ENCODE measurements at places on chromosomes 5 and 9.
A peak's percentile ranks its signal among the peaks of the same experiment; 100 is the strongest.

GRCh38 chr9:131253891-131254491 lies 22.3 kb downstream of the FAM78A start:
- DNase-seq: no peak

GRCh38 chr5:150778517-150779396 lies at the start of gene SMIM3:
Gene SMIM3, plus strand, starts transcription at chr5:150778757. Its CDS starts 16,684 bp downstream, at chr5:150795441.
- DNase-seq: peak; percentile 76

GRCh38 chr5:174514983-174515394 lies 209.4 kb upstream of the MSX2 start:
- no peak for DNase-seq

- no peak for DNase-seq
These were observed 1.9 kb downstream of the RAI14 start for GRCh38 chr5:34657988-34658387.

- DNase-seq: no peak
These were observed 417.4 kb upstream of the RIOK2 start for GRCh38 chr5:97600486-97600885.

DNA sequence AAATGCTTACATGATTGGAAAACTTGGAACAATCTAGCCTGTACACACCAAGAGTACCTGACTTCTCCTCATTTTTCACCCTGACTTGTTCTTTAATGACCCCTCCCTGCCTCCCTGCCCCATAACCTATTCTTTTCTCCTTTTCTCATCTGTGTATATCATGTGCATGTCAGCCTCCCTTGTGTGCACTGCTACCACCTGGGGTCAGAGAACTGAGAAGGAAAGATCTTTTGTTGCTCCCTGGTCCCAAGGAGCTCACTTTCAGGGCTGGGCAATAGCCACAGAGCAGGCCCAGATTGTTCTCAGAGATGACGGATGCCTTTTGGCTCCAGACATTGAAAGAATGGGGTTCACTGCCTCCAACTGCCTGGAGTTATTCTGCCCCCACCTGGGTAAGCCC lies 5.1 kb downstream of the MAP1B start:
- no peak for DNase-seq

DNA sequence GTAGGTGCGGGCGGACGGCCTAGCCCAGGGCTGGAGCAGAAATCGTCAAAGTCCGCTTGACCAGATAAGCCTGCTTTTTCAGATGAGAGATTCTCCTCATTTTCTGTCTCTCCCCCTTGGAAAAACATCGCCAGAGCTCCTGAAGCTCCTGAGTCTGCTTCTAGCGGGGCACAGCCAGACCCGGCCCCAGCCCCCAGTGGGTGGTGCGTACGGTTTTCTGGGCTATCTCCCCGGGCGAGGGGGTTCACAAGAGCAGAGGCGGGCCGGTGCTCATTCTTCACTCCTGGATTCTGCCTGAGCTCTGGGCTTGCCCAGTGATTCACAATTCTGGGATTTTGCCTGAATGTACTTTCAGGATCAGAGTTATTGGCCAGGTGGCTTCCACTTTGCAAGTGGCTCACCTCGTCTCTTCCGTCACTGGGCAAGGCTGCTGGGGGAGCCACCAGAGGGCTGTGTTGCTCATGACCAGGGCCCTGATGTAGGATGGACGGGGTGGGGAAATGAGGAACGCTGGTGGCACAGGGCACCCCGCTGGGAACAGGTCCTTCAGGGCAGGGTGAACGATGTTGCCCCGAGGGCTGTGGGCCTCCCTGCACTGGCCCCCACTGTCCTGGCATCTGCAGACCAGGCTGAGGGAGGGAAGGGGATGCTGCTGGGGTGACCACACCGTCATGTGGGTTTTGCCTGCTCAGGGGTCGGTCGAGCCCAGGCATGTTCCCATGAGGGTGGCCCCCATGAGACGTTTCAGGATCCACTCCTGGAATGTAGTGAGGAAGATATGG lies 6.3 kb downstream of the SEC16A start:
- no peak for DNase-seq

GRCh38 chr9:131459056-131459455 lies 43.7 kb upstream of the POMT1 start:
- no peak for DNase-seq

GRCh38 chr5:92402956-92403702 lies 1020.0 kb upstream of the ARRDC3 start:
- DNase-seq: no peak

- no peak for DNase-seq
These were observed 15.6 kb upstream of the FOXD1 start for GRCh38 chr5:73464016-73464745.

GRCh38 chr9:34177593-34178435 lies 1.0 kb upstream of the UBAP1 start:
- DNase-seq: no peak

DNA sequence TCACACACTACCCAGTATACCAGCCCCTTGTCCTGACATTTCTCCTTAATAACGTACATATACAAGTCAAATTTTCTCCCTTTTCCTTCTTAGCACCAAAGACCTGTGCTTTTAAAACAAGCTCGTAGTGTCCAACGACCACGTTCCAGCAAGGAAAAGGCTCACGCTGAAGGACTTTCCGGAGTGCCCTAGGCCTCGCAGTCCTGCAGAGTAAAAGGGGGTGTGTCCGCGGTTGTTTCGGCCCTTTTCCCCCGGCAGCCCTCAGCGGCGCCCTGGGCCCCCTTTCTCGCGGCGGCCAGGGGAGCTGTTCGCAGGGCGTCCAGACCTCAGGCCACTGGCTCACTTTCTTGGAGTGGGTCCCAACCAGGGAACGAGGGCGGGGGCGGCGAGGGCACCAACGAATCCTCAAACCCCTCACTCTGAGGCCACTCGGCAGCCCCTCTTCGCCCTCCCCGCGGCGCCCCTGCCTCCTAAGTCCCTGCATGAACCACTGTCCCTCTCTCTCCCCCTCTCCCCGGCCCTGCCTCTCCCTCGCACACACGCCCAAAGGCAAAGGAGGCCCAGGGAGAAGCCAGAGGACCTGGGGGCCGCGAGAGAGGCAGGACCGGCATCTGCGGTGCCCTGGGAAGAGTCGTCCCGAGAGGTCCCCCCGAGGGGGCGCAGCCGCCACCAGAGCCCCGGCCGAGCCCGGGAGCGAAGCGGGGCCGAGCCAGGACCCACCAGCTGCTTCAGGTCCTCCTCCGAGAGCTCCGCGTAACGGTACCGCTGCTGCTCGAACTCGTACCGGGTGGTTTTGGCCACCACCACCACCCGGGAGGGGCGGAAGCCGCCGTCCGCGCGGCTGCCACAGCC lies 720 bp downstream of the NADK2 start:
- peak; percentile 10 for DNase-seq

DNA sequence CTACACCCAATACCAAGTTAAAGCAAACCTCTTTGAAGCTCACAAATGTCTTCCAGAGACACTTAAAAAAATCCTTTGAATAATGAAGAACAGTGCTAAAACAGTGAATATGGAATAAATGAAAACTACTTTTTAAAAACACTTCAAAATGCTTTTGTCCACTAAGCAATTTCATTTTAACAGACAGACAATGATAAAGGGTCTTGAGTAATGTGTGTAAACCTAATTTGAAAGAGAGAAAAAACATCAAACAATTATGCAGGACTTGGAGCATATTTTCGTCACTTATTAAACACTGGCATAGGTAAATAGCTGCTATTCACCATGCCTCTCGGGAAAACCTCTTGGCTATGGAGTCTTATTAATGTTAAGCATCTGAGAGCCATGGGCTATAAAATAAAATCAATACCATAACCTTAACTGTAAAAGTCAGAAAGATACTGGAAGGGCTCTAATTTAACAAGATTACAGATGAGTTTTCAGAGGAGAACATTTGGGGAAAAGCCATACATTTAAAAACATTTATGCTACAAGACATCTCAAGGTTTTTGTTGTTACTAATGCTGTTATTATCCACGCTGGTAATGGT lies 177.8 kb downstream of the NFIB start:
- no peak for DNase-seq

GRCh38 chr9:99155736-99156135 lies 50.8 kb downstream of the TGFBR1 start:
- DNase-seq: no peak

- no peak for DNase-seq
These were observed 128.3 kb downstream of the DOCK2 start for GRCh38 chr5:169765176-169765996.

DNA sequence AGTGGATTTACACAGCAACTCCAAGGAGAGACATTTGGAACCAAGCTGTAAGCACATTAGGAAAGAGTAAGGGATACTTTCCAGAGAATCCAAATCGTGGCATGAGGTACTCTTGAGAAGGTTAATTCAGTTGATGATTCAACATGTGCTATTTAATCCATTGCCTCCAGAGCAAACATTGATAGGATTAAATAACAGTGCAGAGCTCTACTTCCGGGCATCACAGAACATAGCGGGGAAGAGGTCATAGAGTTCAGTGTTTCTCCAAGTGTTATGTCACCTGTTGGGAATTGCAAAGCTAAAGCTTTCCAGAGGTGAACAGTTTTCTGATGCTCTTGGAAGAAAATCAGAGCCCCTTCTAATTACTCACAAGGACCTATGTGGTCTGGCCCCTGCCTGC lies 127.5 kb downstream of the PPP2R2B start:
- DNase-seq: no peak

- no peak for DNase-seq
These were observed 381.2 kb downstream of the NFIB start for GRCh38 chr9:13932528-13933267.

DNA sequence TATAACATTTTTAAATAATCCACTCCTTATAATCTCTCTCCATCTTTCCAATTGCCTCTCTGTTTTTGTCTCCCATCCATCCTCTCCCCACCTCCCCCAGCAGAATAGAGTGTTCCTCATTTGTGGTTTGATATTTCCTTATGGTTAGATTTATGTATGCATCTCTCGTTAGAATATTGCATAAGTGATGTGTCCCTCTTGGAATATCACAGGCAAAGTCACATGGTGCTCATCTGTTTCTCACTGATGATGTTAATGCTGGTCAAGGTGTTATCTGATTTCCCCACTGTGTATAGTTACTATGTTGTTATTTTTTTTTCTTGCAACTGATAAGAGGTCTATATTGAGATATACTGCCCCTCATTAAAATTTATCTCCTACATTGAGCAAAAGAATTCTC lies 3.1 kb upstream of the LRRC70 start:
- no peak for DNase-seq

- no peak for DNase-seq
These were observed at the start of gene MAMDC2 for GRCh38 chr9:70043689-70044489. Gene MAMDC2, plus strand, starts transcription at chr9:70043848. Its CDS starts 350 bp downstream, at chr9:70044198.

DNA sequence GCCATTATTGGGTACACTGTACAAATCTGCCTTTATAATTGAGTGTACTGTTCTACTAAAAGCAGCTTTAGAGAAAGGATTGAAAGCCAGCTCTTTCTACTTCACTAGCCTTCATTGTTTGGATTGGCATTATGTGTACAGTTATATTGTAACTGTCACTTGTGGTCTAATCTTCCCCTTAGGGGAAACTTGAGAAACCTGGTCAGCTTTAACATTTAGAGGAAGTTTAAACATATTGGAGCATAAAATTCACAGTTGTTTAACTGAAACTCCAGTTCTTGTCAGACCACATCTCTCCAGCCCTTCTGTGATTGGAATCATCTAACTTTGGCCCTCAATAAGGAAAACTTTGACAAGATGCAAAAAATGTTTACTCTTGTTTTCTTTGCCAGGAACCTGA lies 24.6 kb downstream of the PIK3R1 start:
- DNase-seq: no peak

- no peak for DNase-seq
These were observed 139.4 kb upstream of the IL12B start for GRCh38 chr5:159469496-159470372.
